Left ventricle myocardium inferior (tissue), 1 donor: ENCODE measurements at places on chromosomes 4 and X.

- no peaks in the 10 kb centered on the region for H3K36me3 ChIP-seq
- no peaks in the 10 kb centered on the region for H3K4me1 ChIP-seq
- H3K27me3 ChIP-seq = no peaks in the 10 kb centered on the region
Measured at GRCh38 chr4:95728145-95728544, 111.7 kb upstream of the PDHA2 start.

GRCh38 chrX:112094729-112095128 lies 12.2 kb upstream of the TRPC5 start:
- DNase-seq = no peak
- H3K36me3 ChIP-seq = no peaks in the 10 kb centered on the region
- no peak overlapping the region for H3K27ac ChIP-seq
- no peaks in the 10 kb centered on the region for H3K27me3 ChIP-seq
- no peaks in the 10 kb centered on the region for H3K4me1 ChIP-seq

- H3K36me3 ChIP-seq = no peaks in the 10 kb centered on the region
- DNase-seq = no peak
- no peak overlapping the region for H3K4me3 ChIP-seq
- H3K27me3 ChIP-seq = no peaks in the 10 kb centered on the region
- H3K4me1 ChIP-seq = peaks cover 74% of the 10 kb centered on the region
- H3K27ac ChIP-seq = peak overlapping the region; percentile 77
Measured at GRCh38 chr4:168605411-168605810, 108.6 kb downstream of the PALLD start.

DNA sequence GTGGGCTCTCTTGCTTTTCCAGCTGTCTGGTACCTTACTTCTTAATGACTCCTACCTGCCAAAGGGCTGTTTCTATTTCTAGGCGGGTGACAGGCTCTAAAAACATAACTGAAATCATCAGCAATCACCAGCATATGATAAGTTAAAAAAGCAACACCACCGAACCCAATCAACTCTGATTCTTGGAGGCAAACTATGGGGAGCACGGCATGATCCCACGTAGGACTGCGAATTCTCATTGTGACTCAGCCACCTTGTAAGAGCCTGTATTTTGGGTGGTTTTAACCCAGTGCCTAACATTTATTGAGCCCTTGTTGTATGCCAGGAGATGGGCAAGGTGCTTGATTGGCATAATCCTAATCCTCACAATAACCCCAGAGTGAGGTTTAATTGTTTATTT lies 156.8 kb downstream of the PACRGL start:
- DNase-seq = no peak
- no peak overlapping the region for H3K4me3 ChIP-seq
- no peaks in the 10 kb centered on the region for H3K36me3 ChIP-seq
- H3K27me3 ChIP-seq = no peaks in the 10 kb centered on the region
- no peak overlapping the region for H3K27ac ChIP-seq

GRCh38 chrX:54066841-54067240 lies 22.6 kb upstream of the PHF8 start:
- no peaks in the 10 kb centered on the region for H3K27me3 ChIP-seq
- no peak overlapping the region for H3K27ac ChIP-seq
- H3K36me3 ChIP-seq = no peaks in the 10 kb centered on the region
